ENCODE measurements at places on chromosomes 12 and 14. TPM values are rescaled to one million over a fixed set of nuclear protein-coding genes. Genes with fewer than 3 reads are reported as not detected.

Gene CKB
- 190 TPM for polyA plus RNA-seq

Gene TAS2R50
- polyA plus RNA-seq = not detected

Gene TOMM20L
- 1.8 TPM for polyA plus RNA-seq

DNA sequence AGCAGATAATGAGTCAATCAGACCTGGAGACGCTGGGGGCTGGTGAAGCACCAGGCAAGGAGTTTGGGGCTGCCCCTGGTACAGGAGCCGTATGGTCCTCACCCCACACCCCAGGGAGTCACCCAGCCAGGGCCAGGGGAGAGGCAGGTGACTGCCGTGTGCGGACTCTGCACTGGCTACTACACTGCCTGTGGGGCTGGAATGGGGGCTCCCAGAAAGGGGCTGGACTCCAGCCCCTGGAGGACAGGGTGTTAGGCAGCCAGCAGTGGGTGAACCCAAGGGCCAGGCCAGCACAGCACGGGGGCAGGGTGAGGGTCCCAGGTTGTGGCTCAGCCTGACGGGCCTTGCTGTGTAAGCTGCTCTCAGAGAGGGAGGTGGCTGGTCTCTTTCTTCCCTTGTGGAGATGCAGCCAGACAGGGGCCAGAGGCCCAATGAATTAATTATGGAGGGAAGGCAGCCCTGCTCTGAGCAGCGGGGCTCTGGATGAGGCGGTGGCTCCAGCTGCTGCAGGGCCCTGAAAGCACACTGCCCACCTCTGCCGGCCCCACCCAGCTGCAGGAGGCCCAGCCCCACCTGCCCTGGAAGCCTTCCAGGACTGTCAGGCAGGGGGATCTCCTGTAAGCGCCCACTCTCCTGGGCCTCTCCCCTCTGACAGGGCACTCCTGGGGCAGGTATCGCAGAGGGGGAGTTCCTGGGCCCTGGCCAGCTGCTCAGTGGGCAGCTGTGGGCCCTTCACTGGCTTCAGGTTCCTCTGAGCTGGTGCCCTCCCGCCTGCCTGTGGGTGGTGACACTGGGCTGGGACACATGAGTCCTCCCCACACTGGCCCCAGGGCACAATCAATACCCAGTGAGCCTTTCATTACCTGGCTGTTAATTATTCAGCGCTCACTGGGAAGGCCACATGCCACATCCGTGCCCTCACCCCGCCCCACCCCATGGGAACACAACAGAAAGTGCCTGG is 142.5 kb upstream of the C14orf180 start:
- no peak for DNase-seq

DNA sequence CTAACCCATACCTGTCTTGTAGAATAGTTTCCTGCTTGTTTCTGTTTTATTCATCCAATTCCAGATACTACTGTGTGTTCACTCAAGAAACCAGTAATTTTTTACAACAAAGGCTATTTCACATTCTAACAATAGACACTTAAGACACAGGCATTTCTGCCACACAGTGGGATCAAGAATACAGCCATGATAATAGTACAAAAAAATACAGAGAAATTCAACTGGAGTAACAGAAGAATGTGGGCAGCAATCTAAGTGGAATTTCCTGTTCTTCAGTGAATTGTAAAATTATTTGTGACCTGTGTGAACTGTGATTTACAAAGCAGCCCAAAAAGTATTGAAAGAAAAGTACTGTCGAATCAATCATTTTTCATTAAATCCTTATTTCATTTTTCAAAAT is 282.9 kb downstream of the CCER1 start:
- DNase-seq = no peak

DNA sequence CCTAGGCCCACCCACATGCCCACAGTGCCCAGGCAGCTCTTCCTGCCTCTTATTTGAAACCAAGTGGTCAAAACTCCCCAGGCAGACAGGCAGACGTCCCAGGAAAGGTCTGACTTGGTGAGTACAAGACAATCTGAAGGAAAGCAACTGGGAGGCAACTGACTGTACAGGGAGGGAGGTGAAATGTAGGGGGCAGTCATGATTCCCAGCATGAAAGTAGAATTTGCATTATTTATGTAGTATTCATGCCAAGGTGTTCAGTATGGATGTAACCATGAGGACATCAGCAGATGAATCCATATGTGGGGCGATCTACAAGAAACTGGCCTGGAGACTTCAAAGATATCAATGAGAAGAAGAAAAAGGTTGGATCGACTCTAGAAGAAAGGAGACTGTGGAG is 46.1 kb downstream of the SLC24A4 start:
- no peak for DNase-seq

- DNase-seq = no peak
Observed at GRCh38 chr12:112986291-112986800, 8.0 kb downstream of the OAS2 start.

- DNase-seq = no peak
Observed at GRCh38 chr12:111006621-111007020, 86.2 kb upstream of the MYL2 start.

DNA sequence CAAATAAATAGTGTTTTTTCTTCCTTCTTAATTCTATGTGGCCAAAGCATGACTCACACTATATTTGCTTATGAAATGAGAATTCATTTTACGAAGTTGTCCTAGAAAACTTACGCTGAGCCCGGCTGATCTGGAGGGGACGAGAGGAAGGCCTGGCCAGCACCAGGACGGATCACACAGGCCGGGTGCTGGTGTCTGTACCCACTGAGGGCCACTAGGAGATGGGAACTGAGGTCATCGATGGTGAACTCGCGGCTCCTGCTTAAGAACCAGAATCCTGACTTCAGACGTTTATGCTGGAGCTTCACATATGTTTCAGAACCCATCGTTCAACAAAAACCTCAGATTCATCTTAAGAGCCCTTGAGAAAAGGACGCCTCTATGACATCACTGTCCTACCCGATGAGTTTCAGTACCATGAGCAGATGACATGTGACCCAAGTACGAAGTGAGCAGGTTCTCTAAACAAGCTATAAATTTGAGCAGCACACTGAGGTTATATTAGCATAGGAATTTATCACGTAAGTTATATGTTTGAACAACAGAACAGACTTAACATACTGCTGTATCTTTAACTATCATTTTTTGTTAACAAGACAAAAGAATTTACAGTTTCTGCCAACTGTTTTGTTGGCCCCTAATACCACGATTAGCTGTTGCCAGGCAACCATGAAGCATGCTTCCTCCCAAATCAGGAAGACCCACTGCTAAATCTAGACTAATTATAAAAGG is 111.9 kb downstream of the FOXN3 start:
- peak; percentile 72 for DNase-seq
